Mucosa of gallbladder (tissue), 1 donor: ENCODE measurements at places on chromosomes 2 and 18. TPM values are rescaled to one million over a fixed set of nuclear protein-coding genes. Genes with fewer than 3 reads are reported as not detected.

DNA sequence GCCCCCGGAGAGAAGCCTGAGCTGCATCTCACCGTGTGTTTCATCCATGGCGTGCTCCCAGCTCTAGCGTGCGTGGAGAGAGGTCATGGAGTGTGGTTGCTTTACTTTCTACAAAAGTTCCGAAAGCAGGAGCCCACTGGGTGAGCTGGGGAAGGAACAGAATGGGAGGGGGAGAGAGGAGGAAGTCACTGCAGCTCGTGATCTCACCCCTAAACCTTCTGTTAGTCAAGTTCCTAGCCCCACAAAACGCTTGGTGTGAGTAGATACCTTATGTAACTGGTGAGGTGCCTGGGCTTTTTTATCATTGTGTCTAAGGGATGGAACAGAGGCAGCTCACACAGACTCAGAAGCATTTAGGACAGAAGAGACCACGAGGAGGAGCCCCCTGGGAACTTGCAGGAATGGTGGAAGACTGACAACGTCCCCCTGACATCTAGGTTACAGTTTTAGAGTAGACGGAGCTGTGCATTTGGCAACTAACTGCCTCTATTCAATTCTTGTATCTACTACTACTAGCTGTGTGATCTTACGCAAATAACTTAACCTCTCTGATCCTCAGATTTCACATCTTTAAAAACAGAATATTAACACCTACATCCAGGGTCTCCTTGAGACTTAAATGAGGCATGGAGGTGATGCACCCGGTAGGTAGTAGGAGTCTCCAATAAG is 123.3 kb downstream of the ARL4C start:
- no peak for DNase-seq

DNA sequence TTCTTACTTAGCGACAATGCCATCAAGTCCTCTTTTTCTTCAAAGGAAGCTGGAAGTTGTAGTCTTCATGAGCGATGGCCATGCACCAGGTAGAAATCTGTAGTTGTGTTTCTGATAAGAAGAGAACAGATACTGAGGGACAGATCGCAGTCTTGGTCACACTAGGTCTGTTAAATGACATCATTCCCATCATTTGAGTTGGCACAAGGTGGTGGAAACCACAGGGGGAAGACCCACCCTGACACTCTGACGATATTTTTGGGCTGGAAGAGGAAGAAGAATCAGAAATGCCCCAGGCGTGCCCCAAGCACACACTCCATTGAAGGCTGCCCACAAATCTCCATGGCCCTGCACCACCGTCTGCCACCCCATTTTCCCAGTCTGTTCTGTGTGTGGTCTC is 89.0 kb upstream of the BOD1L2 start:
- DNase-seq, result no peak

DNA sequence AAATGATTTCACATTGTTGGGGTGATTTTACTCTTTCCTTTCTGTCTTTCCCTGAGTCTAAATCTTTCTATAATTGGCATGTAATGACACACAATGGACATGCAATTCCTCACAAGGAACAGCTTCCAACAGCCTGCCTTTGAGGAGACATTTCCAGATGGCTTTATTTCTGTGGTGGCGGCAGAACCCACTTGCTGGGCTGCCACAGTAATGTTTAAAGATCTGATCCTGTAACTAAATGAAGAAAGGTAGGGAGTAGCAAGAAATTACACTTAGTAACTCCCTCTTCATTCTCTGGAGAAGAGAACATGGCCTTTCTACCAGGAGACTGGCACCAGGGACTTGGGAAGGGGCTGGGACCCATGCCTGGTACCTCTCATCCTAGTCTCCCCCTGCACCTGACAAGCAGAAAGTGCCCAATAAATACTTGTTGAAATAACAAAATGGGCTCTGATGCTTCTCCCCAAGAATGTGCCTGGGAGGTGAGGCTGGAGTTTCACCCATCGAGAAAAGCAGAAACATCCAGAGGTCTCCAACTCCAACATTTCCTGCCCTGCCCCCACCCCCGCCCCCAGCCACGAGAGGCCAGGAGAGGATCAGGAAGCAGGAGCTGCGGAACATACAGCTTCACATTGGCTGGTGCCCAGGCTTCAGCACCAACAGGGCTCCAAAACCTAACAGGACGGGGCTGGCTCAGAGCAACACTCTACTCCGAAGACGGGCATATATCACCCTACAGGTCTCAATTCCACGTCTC is 92.1 kb downstream of the PXDN start:
- no peak for DNase-seq

- no peak for DNase-seq
Measured at GRCh38 chr18:58276789-58277739, 233.0 kb downstream of the NEDD4L start.

DNA sequence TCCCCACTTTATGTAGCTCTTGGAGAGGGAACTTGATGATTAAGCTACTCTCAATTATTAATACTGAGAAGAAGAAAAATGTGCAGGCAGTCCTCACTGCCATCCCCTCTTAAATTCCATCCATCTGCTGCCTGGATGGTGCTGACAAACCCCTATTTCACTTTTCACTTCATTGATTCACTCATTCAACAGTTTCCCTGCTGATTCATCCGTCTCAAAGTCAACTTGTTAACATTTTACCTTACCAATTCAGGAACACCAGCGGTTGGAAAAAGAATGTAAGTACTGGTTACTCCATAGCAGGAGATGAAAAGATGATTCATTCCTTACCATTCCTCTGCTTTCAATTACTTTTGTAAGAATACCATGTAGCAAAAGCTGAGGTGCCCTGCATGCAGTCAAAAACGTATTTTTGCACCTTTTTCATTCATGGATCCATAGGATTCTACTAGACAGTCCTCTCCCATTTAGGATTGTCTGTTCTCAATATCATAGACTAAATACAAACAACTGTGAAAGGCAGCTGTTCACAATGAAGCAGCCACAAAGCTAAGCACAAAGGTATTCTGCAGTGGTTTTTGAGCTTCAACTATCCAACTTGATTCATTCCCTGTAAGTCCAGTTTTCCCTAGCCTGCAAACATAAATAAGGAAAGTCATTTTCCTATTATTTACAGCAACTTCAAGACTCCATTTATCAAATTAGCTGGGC is 262.0 kb downstream of the MREG start:
- DNase-seq, result no peak

DNA sequence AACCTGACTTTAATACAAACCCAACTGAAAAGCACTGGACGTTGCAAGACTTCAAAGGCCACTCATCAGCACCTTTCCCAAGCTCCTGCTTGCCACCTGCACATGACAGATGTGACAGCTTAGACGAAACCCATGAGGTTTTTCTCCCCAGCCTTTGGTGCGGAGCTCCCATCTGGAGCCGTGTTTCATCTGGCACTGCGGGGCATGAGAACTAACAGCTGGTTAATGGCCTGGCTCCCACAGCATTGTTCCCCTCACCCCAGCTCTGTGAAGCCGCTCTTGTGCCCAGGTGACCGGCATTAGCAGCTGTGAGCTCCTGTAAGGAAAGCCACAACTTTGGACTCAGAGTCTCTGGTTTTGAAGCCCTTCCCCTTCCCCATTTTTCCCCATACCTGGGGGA is 50.9 kb downstream of the GALR1 start:
- DNase-seq, result no peak

GRCh38 chr18:68847219-68847837 is 49.4 kb downstream of the CCDC102B start:
- no peak for DNase-seq

DNA sequence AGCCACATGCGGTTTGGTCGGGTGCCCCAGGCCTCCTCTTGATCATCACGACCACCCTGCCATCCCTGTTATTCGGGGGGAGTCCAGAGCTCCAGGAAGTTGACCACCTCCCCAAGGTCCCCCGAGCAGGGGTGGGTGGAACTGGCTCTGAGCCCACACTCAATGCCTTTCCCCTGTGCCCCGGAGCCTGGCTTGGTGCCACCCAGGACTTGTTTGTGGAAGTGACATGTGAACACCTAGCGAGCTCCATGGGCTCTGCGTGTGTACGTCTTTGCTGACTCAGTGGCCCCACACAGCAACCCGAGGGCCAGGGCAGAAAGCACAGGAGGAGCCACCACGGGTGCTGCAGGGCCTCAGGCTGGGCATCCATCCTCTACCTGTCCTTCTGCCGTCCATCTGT is 32.5 kb downstream of the ODC1 start:
- no peak for DNase-seq

GRCh38 chr18:211582-211981 is 53.2 kb downstream of the USP14 start:
- no peak for DNase-seq

- DNase-seq, result no peak
Measured at GRCh38 chr18:76314496-76314895, 180.5 kb downstream of the ZNF516 start.

DNA sequence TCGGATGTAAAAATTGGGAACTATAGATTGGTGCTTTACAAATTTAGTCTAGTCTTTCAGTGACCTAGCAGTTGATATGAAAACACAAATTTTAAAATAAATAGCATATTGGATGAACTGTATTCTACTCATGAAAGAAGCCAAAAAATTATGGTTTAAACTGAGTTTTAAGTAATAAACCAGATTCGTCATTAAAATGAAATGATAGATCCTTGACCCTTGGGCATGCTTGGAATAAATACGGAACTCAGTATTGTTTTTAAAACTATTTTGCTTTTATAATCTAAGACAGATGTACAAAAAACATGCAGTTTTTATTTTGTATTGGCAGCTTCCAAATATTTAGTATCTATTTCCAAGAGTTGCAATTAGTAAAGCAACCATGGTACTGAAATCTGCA is 34.6 kb upstream of the TBR1 start:
- DNase-seq, result no peak

- DNase-seq, result no peak
Measured at GRCh38 chr2:240460253-240460711, 24.8 kb downstream of the GPC1 start.

DNA sequence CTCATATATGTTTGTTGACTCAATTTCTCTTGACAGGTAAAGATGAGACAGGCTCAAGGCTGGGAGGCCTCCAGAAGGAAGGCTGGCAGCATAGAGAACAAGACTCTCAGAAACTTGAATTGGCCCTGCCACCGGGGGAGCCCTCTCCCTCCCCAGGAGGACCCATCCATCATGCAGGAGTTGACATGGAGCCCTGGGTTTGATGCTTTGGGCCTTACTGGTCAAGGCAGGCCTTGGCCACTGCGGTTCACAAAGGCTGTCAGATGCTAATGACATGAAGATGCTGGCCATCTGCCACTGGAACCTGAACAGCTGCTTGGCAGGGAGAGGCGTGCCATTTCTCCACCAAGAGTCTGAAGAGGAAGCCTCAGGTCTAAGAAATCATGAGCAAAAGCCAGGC is 193.6 kb downstream of the MTCL1 start:
- no peak for DNase-seq

- DNase-seq, result no peak
Measured at GRCh38 chr2:62010632-62011256, 105.3 kb downstream of the COMMD1 start.

GRCh38 chr2:229133155-229133772 is 137.8 kb downstream of the PID1 start:
- peak; percentile 43 for DNase-seq

GRCh38 chr2:54634021-54634420 is 89.4 kb upstream of the EML6 start:
- no peak for DNase-seq

FABP1 gene
- 1.5 TPM for total RNA-seq

NEURL3 gene
- total RNA-seq, result 3.7 TPM

ANO7 gene
- 2.7 TPM for total RNA-seq

NEU2 gene
- total RNA-seq, result not detected

MROH2A gene
- 1.2 TPM for total RNA-seq

KCNJ3 gene
- total RNA-seq, result 5.3 TPM

DAPL1 gene
- total RNA-seq, result not detected

PLCL1 gene
- 4.4 TPM for total RNA-seq
